Foreskin melanocyte (primary cell): ENCODE measurements at places on chromosomes 6 and 20.

- DNase-seq = no peak
Observed at GRCh38 chr6:133546098-133546497, 304.9 kb downstream of the EYA4 start.

GRCh38 chr6:101722991-101723579, 329.6 kb downstream of the GRIK2 start:
- DNase-seq = peak; percentile 10

DNA sequence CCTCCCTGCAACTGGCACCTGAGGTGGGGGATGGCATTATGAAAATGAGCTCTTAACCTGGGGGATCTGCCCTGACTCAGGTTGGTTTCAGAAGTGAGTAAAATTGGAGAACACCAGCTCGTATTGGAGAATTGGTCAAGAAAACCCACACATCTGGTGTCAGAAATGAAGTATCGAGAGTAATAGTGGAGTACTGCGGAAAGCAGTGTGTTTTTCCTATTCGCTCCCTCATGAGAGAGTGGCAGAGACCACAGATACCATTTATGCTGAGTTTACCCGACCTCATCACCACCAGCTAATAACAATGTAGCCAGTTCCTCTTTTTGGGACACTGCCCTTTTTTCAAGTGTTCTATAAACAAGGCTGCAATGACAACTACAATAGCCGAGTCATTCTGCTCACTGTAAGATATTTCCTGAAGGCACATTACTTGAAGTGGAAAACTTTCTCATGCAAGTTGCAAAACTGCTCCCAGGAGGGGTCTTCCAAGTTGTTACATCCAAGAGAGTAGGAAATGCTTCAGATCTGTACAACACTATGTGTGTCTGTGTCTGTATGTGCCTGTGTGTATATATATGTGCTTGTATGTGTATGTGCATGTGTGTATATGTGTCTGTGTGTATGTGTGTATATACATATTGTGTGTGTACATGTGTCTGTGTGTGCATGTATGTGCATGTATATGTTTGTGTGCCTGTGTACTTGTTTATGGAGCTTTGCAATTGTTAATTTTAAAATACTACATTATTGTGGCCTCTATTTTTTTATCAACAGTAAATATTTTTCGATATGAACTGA, 106.0 kb upstream of the CST7 start:
- DNase-seq = no peak

DNA sequence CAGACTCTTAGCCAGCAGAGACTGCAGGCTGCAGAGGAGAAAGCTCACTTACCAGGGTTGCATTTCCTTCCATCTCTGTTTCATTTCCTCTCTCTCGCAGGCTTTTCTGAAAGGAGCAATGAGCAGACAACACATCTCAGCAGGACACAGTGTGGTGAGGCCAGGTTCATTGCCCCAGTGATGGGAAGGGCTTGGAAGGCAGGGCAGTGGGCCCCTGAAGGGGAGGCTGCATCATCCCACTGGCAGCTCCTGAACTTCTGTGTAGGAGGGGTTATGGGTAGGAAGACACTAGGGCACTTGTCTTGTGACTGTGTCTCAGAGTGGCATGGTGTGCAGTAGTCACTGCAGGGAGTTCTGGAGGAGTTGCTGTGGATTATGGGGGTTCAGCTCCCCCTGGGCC, 246.8 kb downstream of the QKI start:
- DNase-seq = no peak

- DNase-seq = no peak
Observed at GRCh38 chr6:30136570-30137286, 788 bp downstream of the TRIM40 start.

GRCh38 chr6:118122801-118123200, 215.7 kb downstream of the SLC35F1 start:
- DNase-seq = no peak

DNA sequence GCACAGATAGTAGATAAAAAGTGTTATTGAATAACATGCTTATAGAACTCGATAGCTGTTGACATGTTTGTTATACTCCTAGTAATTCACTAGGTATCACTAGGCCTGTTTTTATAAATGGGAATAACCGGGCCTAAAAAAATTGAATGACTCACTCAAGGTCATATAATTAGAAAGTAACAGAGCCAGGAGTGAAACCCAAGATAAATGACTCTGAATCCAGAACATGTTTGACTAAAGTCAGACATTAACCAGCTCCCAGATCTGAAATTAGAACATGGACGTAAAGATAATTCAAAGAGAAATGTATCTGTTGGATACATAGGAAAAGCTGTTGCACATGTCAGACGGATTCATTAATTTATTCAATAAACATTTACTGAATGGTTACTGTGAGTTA, 26.9 kb downstream of the RGS17 start:
- no peak for DNase-seq

DNA sequence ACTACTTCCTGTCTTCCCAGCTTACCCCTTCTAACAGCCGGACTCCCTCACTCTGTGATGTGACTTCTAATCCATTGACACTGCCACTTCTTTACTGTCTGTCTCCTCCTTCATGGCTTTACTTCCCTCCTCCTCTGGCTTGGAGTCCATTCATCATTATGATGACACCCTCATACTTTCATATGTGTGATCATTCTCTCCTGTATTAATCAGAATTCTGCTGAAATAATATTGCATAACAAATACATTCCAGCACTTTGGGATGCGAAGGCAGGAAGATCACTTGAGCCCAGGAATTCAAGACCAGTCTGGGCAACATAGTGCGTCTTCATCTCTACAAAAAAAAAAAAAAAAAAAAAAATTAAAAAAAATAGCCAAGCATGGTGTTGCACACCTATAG, 147.9 kb upstream of the BTBD3 start:
- no peak for DNase-seq

DNA sequence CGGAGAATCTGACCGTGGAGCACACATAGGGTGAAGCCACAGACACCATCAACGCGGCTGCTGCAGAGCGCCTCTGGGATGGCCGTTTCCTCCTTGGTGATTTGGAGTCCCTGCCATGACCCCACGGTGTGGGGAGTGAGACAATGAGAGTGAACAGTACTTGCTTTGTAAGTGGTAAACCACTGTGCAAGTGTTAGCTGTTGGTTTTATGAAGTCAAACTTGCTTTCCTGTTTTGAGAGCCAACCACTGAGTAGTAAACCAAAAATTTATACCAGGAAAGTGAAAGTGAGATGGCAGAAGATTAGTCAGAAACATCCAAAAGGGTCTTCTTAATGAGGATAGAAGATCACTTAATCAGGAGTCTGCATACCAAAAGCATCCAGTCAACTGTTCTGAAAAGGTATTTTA, 160.7 kb downstream of the FOXC1 start:
- DNase-seq = no peak

DNA sequence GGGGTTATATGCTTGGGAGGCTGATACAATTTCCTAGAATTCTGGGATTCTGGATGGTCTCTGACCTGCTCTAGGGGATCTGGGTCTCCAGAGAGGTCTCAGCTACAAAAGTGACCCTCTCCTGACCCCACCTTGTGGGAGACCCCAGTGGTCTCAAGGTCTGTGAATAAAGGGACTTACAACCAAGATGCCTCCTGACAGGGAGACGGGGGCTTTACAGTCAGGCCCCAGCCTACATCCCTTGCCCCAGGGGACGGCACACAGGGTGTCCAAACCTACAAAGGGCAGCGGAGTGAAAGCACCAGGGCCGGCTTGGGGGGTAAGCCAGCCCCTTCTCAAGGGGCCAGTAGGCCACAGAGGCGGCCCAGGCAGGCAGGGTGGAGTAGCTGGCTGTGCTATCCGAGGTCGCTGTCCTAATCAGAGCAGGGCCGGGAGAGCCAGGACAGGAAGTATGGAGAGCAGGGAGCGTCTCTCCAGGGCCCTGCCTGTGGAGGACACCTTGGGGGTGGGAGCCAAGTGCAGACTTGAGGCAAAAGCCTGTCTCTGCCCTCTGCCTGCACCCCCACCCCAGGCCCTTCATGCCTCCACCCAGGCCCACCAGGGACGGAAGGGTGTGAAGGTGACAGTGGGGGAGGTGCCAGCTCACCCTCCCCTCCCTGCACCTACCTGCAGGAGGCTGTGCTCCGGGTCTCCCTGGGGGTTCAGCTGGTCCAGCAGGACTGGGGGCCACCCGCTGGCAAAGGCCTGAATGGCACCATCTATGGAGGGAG, 3.5 kb downstream of the GFRA4 start:
- no peak for DNase-seq

DNA sequence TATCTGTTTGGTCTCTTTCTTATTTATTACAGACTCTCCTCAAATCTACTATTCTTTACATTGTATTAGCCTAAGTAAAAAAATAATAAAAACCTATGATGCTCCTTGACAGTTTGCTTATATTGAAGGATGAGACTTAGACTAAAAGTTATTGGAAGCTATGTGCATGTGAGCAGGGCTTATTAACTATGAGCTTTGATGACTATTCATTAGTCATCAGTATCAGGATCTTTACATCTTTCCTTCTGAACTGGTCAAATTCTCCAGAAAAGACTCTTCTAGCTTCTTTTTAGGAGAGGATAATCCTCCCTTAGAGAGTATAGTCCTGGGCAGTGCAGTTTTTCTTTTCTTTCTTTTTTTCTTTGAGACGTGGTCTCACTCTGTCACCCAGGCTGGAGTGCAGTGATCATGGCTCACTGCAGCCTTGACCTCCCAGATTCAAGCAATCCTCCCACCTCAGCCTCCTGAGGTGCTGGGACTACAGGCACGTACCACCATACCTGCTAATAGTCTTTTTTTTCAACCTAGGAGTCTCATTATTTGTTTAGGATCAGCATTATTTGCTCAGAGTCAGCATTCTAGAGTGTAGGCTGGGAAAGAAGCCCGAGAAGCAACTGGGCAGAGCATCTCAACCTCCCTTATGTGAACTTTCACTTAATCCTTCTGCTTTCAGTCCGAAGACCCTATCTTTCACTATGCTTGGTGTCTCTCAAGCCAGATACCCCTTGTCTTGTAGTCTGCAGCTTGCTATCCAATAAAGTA, 37.1 kb upstream of the YWHAB start:
- no peak for DNase-seq

GRCh38 chr20:59576216-59576953, 28.0 kb upstream of the PHACTR3 start:
- no peak for DNase-seq

DNA sequence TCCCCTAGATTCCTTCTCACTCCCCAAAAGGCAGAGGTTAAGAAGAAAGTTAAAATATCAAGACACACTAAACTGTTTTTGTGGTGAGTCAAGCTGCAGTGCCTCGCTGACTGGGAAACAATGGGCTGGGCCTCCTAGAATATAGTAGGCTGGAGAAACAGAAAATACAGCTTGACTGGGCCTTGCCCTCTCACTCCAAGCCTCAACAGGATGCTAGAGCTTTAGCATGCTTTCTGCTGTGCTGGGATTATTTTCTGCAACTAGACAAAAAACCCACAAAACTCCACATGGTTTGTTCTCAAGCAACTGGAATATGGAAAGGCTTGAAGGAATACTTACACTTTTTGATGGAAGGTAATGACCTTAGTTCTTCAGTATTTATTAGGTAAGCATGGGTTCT, 27.9 kb downstream of the FOXO3 start:
- no peak for DNase-seq

- no peak for DNase-seq
Observed at GRCh38 chr20:36872852-36873251, 3.1 kb upstream of the TLDC2 start.

DNA sequence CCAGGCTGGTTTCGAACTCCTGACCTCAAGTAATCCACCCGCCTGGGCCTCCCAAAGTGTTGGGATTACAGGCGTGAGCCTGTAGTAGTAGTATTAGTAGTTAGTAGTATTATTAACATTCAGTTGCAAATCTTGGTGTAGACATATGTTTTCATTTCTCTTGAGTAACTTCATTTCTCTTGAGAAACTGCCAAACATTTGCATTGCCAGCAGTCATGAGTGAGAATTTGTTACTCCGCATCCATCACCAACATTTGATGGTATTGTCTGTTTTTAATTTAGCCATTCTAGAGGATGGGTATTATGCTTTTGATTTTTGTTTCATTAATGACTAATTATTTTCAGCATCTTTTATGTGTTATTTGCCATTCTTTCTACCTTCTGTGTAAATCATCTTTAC, 1.5 kb upstream of the ERVFRD-1 start:
- DNase-seq = no peak

GRCh38 chr6:168920289-168920688, 333.4 kb downstream of the THBS2 start:
- no peak for DNase-seq

- no peak for DNase-seq
Observed at GRCh38 chr6:130043344-130043743, 25.0 kb downstream of the L3MBTL3 start.

- DNase-seq = no peak
Observed at GRCh38 chr20:47016068-47016664, 121.5 kb downstream of the EYA2 start.

- DNase-seq = no peak
Observed at GRCh38 chr6:47144306-47144705, 102.2 kb upstream of the ADGRF1 start.

DNA sequence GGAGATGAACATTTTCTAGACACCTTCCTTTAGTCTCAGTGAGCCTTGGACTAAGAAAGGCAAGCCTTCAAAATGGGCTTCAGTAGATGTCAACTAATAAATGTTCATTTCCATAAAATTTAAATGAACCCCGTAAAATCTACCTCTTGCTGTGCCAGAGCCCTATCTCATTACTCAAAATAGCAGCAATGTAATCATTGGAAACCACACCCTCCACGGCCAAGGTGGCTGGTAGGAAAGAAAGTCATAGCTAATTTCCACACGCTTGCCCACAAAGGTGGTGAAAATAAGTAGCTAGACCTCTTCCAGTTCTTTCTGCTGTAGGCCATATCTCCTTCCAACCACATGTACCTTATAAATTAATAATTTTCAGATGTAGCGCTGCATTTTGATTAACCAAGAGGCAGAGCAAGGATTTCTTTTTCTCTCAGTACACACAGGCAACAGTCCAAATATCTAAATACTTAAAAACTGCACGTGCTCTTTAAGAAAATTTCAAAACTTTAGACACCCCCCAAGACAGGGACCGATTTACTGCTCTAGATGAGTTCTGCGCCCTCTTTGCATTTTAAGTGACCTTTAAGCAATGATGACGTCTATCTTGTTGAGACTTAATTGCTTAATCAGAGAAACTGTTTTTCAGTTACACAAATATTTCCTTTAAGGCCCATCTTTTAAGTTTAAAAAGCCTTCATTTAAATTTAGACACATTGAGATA, 290.8 kb downstream of the ZNF217 start:
- DNase-seq = no peak

GRCh38 chr20:39699166-39699725, 737.1 kb downstream of the DHX35 start:
- DNase-seq = no peak

DNA sequence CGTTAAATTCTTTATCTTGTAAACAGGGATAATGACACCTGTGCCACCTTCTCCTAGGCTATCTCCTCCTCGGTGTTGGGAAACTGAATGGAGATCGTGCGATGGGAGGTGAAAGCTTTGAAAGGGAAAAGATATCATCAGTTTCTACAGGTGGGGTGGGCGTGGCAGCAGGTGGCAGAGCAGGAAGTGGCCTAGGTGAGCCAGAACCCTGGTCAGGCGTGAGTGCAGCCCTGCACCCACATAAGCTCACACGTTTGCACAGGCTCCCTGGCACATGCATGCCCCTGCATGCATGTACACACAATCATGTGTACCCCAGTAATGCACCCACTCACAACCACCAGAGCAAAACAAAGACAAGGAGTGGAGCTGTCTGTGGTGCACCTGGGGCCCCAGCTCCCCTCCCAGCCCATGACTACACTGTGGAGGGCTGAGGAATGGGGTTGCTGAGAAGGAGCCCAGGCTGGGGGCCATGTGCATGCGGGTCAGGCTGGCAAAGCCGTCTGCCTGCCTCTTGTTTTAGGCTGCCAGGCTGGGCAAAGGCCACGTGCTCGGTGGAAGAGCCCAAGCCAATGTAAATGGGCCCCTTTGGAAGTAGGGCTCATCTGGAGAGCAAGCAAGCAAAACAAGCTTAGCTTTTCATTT, 61.5 kb downstream of the TFAP2C start:
- no peak for DNase-seq
